Endothelial cell of umbilical vein (primary cell): ENCODE measurements at places on chromosomes 4 and X. TPM values are rescaled to one million over a fixed set of nuclear protein-coding genes. Genes with fewer than 3 reads are reported as not detected.
A peak's percentile ranks its signal among the peaks of the same experiment; 100 is the strongest.

GRCh38 chr4:26583538-26583864 is 383 bp upstream of the TBC1D19 start:
- no peak for DNase-seq

- DNase-seq, result no peak
These were observed 221.3 kb downstream of the GPAT3 start for GRCh38 chr4:83757121-83757621.

Gene SAGE1
- polyA plus RNA-seq, result not detected in 2 replicates

GRCh38 chrX:13340182-13340791 is 20.4 kb upstream of the ATXN3L start:
- DNase-seq, result no peak

Gene HMGN5
- polyA plus RNA-seq, result 0.38 and 0.95 TPM in 2 replicates

DNA sequence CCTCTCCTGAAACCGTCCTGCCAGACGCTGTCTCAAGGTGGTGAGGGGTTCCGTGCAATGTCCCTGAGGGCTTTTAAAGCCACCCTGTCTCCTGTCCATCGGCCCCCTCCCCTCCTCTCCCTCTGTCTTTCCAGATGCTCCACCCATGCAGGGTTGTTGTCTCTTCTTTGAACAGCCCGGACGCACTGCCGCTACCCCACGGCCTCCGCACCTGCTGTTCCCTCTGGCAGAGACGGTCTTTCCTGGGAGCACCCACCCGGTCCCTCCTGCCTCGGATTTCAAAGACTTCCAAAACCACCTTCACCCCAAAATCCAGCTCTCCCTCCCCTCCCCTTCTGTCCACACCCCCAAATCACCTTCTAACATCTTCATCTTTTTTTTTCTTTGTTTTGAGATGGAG is 4.1 kb upstream of the ASMT start:
- no peak for DNase-seq

Gene TMSB15C
- 2.5 and 3.1 TPM in 2 replicates for polyA plus RNA-seq

Gene SLC25A43
- polyA plus RNA-seq, result 7.0 and 7.2 TPM in 2 replicates

Gene FAM184B
- not detected in 2 replicates for polyA plus RNA-seq

DNA sequence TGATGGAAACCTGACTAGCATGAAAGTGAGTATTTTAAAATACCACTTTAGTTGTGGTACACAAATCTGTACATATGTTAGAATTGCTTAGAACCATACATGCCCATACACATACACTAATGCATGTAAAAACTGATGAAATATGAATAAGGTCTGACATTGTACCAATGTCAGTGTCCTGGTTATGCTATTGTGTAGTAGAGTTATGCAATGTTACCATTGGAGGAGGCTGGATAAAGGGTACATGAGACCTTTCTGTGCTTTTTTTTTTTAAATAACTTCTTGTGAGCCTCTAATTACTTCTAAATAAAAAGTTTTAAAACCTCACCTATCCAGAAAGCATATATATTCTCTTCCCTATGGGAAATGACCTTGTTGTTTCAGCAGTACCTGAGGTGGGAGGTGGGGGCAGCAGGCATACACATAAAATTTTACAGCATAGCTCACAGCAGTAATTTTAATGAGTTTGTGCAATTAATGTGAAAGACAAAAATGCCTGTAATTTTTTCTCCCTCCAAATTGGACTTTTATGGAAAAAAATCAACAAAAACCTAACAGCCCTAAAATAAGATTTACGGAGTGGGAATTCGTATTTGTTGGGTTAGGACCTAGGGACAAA is 97.6 kb downstream of the RAP1GDS1 start:
- no peak for DNase-seq

DNA sequence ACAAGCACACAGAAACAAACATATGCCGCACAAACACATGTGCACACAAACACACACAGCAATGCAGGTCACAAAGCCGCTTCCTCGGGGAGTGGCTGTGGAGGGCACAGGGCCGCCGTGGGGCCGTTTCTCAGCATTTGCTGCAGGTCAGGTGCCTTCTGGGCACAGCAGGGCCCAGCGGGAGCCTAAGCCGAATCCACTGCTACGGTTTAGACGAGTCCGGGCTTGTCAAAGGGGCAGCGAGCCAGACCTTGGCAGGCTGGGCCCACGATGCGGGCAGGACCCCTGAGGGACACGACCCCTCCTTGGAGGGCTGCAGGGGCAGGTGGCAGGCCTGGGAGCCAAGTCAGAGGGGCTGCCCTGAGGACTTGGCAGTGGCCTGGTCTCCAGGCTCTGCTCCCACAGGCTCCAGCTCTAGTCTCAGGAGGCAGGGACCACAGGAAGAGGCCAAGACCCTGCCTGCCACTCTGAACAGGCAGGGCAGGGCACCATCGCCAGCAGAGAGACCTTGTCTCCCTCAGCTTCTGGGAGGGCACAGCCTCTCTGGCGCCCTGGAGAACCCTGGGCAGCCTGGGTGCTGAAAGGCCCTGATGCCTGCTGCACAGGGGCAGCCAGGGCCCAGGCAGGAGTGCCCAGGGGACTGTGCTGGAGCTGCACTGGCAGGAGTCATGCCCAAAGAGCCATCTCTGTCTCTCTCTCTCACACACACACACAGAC is 5.5 kb upstream of the ATP2B3 start:
- DNase-seq, result peak; percentile 36

Gene OTUD6A
- polyA plus RNA-seq, result not detected in 2 replicates

DNA sequence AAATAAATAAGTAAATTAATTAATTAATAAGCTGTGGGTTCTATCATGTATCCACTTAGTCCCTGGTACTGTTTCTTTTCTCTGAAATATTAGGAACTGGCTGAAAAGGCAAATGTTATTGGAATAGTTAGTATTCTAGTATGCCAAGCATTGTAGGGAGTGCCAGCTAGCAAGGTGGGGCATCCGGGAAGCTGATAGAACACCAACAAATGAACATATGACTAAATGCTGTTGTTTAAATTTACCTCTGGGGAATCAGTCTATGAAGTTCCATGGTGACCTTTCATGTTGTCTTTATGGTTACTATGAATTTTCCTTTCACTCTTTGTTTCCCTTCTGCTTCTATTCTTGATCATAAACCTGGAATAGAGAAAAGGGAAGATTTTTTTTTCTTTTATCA is 32.7 kb downstream of the NUDT6 start:
- no peak for DNase-seq

DNA sequence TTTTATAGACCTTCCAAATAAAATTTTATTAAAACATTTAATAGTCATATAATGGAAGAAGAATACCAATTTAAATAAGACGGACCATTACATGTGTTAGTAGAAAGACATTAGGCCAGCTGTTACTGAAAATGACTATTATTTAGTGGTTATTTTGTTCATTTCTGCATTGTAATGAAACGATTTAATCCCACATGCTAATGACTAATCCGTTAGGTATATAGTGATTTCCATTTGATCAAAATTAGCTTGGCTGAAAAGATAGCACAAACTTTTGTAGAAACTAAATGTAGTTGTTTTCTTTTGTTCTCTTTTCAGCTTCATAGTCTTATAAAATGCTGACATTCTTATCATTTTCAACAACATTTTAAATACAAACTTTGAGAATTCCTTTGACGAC is 556.1 kb upstream of the TENM3 start:
- no peak for DNase-seq

DNA sequence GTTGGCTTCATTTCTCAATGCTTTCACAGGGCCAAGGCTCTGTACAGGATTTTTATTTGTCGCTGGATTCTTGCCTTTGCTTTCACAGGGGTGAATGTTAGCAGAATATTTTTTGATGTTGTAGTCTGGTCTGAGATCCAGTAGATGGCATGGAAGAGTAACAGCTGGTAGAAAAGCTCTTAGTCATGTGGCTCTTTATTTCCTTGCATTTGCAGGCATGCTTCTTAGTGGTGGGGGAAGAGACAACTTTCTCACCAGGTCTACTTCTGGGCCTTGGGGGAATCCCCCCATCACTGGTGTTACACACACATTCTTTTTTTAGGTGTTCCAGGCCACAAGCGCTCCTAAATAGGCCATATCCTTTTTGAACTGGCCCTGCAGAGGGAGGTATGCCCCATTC is 58.2 kb upstream of the DKK2 start:
- peak; percentile 50 for DNase-seq

- DNase-seq, result no peak
These were observed 28.4 kb downstream of the BOD1L1 start for GRCh38 chr4:13599159-13599558.

Gene PSAPL1
- polyA plus RNA-seq, result not detected in 2 replicates

Gene MAP9
- 0.06 and 0.17 TPM in 2 replicates for polyA plus RNA-seq

GRCh38 chrX:13180807-13181206 is 136.4 kb upstream of the FAM9C start:
- no peak for DNase-seq

- DNase-seq, result peak; percentile 71
These were observed 50.9 kb downstream of the ABCG2 start for GRCh38 chr4:88107406-88108107.

GRCh38 chr4:7894677-7895181 is 44.9 kb downstream of the AFAP1 start:
- no peak for DNase-seq

DNA sequence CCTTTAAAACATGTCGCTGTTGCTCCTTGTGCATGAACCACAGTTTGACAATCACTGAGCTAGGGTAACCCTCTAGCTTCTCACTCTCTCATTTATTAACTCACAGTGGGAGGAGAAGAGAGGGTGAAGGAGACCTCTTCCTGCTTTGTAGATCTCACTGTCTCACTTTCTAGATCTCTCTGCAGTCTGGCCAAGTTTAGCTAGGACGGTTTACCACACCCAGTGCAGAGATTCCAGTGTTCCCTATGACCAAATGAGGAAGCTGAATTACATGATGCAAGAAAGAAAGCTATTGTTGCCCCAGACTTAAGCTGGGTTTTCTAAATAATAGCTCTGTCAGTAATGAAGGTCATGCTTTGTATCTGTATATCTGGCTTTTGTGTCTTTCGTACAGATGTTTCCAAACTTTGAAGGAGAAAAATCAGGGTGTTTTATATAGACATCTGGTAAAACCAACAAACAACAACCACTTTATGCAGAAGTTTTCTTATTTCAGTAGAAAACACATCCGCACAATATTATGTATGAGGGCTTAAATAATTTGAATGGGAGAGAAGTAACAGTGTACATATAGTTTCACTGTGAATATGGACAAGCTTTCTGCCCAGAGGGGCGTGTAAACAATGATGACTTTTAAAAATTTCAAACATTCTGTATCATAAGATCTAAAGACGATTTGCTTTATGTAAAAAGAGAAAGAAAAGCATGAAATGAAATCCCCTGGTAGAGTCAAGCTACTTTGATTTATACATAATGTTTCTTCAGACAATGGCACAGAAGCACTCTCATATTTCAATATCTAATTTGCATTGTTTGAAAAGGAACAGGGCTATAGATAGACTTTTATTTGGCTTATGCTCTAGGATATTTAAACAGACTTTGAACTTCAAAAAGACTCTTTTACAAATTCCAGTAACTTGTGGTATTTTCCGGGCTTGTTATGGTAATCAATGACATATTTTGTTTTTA is 582.3 kb downstream of the FSTL5 start:
- no peak for DNase-seq

DNA sequence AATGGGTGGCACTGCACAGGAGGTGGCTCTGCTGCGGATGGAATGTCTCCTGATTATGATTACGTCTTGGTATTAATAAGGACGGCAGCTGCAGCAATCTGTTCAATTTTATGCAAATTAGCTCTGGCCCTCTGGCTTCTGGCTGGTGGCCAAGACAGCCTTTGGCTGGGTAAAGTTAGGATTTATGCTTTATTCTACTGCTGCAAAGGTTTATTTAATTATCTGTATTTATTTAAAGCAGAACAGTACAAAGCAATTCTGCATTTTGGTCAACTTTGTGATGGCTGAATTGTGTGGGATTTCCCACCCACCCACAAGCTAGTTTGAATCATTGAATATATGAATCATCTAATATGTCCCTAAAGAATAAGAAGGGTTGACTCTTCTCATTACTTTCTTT is 745.6 kb upstream of the FAM241A start:
- DNase-seq, result no peak

- DNase-seq, result no peak
These were observed 1.3 kb upstream of the FHIP1A start for GRCh38 chr4:151407466-151408379.

Gene TMEM144
- 10.5 and 10.6 TPM in 2 replicates for polyA plus RNA-seq

Gene CORIN
- polyA plus RNA-seq, result 0.07 and 0.08 TPM in 2 replicates
